ENCODE measurements at places on chromosomes 1 and 21.

GRCh38 chr1:13867603-13868002, 167.6 kb downstream of the PRDM2 start:
- no peak for DNase-seq

- no peak for DNase-seq
Measured at GRCh38 chr1:153779781-153780541, 4.8 kb downstream of the SLC27A3 start.

DNA sequence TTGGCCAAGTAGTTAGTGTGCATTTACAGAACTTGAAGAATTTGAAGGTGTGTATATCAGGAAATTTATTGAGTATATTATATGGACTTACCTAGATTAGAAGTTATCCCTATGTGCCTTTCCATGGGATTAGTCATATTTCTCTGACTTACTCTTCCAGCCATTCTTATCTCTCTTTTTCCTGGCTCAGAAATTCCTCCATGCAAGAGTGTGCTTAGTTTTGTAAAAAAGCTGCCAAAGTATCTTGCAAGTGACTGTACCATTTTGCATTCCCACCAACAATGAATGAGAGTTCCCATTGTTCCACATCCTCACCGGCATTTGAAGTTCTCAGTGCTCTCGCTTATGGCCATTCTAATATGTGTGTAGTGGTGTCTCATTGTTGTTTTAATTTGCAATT, 82.2 kb upstream of the GUCA2B start:
- DNase-seq = no peak

- DNase-seq = no peak
Measured at GRCh38 chr21:37904856-37905255, 11.4 kb downstream of the KCNJ6 start.

DNA sequence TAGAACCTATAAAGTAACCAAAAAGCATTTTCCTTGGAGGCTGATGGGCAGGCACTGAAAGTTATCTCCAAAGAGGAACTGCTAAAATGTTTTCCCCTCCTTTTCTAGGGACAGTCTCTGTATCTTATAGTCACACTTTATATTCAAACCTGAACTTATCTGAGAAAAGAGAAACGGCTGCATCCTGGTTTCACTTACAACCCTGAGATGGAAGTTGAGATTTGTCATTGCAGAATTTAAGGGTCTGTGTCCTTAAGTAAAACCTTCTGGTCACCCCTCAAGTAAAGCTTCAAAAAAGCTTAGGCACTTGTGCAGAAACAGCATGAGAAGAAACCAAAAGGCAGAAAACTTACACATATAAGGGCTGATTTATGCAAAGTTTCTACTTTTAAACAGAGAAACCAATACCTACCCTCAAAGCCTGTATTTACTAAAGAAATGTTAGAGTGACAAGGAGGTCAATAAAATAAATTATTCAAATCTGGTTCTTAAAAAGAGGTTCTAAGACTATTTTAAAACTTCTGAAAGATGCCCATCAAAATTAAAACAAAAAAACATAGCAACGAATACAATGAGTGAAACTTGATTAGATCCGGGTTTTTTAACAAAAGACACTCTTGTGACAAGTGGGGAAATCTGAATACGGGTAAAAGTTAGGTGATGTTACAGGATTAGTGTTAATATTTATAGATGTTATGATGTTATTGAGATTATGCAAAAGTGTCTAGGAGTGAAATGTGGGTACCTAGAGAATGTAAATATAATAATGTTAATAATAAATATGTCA, 9.9 kb downstream of the CD58 start:
- DNase-seq = no peak

DNA sequence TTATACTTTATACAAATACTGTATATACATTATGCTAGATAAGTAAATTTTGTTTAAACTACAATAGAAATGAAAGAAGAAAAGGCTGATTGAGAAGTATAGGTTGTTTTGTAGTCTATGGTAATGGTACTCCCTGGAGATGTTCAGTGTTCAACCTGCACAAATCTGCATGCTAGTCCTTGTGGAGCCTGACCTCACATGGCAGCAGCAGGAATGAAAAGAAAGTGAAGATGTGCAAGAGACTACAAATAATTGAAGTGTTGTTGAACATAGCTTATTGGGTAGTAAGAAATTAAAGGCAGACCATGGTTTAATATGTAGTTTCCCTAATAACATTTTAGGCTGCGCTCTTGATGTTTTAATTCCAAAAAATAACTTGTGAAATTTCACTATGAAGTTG, 201.2 kb downstream of the TGFB2 start:
- DNase-seq = no peak

DNA sequence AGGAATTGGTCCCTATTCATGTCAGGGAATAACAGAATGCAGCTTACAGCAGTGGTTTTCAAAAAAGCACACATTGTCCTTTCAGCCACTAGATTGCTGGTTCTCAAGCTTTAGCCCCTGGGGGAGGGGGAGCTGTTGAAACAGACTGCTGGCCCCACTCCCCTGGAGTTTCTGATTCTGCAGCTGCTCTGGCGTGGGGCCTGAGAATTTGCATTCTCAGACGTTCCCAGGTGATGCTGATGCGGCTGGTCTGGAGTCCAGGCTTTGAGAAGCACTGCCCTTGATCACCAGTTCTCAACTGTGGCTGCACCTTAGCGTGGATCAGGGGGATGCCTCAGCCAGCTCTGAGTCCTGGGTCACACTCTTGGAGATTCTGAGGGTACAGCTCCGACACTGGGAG, 62.7 kb upstream of the LAPTM5 start:
- DNase-seq = no peak

- no peak for DNase-seq
Measured at GRCh38 chr1:187313115-187313514, 484.4 kb downstream of the PLA2G4A start.

DNA sequence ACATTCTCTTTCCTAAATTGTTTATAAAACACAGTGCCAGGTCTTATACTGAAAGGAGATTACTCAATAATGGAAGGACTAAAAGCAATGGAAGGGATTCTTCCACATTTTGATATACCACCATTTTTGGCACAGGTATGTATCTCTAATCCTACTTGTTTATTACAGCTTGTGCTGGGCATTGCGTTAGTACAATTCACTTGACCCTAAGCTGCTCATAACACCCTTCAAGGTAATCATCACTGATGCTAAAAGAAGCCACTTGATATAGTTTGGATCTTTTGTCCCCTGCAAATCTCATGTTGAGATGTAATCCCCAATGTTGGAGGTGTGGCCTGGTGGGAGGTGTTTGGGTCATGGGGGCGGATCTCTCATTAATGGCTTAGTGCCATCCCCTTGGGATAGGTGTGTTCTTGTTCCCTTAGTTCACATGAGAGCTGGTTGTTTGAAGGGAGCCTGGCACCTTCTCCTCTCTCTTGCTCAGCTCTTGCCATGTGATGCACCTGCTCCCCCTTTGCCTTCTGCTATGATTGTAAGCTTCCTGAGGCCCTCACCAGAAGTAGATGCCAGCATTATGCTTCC, 71.1 kb downstream of the NIBAN1 start:
- no peak for DNase-seq

DNA sequence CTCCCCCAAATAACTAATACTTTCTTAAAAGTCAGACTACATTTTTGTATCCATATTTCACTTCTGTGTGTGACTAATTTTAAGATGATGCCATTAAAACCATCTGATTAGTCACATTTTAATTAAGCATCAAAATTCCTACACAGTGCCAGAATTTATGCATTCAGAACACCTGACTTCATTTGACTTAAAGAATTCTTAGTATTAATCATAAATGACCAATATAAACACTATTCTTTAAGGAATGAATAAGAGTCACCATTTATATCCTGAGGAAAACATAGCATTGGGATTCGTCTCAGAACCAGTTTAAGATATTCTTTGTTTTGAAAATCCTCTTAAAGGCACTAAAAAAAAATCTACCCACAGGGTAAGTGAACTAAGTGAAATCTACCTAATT, 37.0 kb downstream of the TM2D1 start:
- DNase-seq = no peak

GRCh38 chr1:83964153-83964552, 34.8 kb downstream of the TTLL7 start:
- no peak for DNase-seq

GRCh38 chr1:204599098-204599497, 82.9 kb downstream of the MDM4 start:
- no peak for DNase-seq

DNA sequence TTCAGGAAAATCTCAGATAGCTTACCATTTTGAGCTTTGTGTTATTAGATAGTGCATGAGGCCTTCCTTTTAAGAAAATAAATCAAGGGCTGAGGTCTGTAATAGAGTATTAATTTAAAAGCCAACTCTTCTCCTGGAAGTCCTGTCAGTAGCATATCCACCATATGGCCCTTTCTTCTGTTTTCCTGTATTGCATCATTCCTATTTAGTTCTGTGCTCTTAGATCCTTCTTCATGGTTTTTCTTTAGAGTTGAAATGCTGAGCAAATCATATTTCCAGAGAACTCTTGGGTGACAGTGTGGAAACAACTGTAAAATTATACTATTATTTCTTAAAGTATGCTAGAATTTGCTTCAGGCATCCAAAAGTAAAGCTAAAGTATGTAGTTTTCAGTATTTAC, 91.7 kb downstream of the TTC3 start:
- no peak for DNase-seq

GRCh38 chr1:7550981-7551380, 220.1 kb upstream of the VAMP3 start:
- DNase-seq = no peak

GRCh38 chr1:38488162-38488898, 371.2 kb downstream of the RRAGC start:
- DNase-seq = no peak

DNA sequence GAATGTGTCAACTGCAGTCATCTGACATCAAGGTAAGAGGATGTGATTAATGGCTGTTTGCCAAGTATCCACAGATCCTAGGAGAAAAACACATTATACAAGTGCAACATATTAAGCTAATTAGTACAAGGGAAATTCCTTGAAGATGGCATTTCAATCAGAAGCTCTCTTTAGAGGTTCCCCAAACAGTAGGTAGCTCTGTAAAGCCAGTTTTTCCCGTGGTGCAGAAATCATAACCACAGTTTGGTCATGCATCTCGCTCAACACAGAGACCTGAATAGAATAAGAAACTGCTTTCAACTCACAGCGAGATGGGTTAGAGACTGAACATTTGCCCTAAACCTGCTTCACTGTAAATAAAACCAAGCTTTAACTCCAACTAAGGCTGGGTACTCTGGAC, 230.5 kb upstream of the CAMK1G start:
- DNase-seq = no peak

DNA sequence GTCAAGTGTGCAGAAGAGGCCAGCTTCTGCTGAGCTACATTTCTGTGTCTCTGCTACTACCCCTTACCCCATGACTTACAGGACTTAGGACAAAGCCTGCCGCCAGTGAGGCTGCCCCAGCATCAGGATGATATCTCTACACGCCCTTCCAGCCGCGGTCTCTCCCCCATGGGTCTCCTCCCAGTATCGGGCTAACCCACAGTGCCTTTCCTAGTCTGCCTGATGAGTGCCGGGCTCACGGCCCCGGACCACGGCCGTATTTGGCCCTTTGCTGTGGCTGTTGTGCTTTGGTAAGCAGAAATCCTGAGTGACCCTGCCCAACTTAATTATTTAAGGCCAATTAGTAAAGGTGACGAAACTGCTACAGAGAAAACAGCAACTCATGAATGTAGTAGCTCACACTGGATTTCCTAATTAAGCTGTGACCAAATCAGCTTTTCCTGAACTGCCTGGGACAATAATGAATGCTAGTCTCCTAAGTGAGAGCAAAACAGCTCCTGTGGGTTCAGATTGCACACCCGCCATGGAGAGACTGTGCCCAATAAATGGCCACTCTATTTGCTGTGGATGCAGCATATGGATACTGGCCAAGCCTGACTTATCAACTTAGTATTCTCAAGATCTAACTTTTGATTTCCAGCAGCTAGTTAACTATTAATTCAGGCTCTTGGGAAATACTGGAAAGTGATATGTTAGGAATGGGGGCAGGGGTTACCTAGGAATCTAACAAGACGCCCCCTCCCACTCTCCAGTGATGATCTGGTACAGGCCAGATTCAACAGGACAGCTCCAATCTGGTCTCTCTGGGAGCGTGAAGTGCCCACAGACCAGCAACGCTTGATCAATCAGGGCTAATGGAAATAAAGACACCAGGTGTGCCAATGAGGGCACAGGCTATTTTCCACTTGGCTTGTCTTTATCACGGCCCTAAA, 123.3 kb upstream of the IFFO2 start:
- DNase-seq = no peak

- no peak for DNase-seq
Measured at GRCh38 chr1:169527451-169528214, 41.9 kb upstream of the SLC19A2 start.

- DNase-seq = no peak
Measured at GRCh38 chr1:175597969-175598765, 145.2 kb downstream of the TNR start.

- no peak for DNase-seq
Measured at GRCh38 chr1:189206617-189207016, 1271.0 kb downstream of the BRINP3 start.
